ENCODE measurements at places on chromosomes 7 and 10.

GRCh38 chr10:47181052-47181849 lies 118.7 kb upstream of the GDF10 start:
- no peak overlapping the region for H3K27ac ChIP-seq
- no peaks in the 10 kb centered on the region for H3K36me3 ChIP-seq
- no peak overlapping the region for H3K4me3 ChIP-seq

GRCh38 chr7:132486274-132486610 lies 90.0 kb downstream of the PLXNA4 start:
- no peak overlapping the region for H3K4me3 ChIP-seq
- H3K36me3 ChIP-seq, result no peaks in the 10 kb centered on the region
- no peaks in the 10 kb centered on the region for H3K4me1 ChIP-seq
- no peak overlapping the region for H3K27ac ChIP-seq
- DNase-seq, result no peak
- H3K27me3 ChIP-seq, result no peaks in the 10 kb centered on the region

GRCh38 chr10:131267814-131268095 lies 43.8 kb downstream of the TCERG1L start:
- no peaks in the 10 kb centered on the region for H3K4me1 ChIP-seq
- H3K27ac ChIP-seq, result no peak overlapping the region
- no peaks in the 10 kb centered on the region for H3K36me3 ChIP-seq
- no peaks in the 10 kb centered on the region for H3K27me3 ChIP-seq

DNA sequence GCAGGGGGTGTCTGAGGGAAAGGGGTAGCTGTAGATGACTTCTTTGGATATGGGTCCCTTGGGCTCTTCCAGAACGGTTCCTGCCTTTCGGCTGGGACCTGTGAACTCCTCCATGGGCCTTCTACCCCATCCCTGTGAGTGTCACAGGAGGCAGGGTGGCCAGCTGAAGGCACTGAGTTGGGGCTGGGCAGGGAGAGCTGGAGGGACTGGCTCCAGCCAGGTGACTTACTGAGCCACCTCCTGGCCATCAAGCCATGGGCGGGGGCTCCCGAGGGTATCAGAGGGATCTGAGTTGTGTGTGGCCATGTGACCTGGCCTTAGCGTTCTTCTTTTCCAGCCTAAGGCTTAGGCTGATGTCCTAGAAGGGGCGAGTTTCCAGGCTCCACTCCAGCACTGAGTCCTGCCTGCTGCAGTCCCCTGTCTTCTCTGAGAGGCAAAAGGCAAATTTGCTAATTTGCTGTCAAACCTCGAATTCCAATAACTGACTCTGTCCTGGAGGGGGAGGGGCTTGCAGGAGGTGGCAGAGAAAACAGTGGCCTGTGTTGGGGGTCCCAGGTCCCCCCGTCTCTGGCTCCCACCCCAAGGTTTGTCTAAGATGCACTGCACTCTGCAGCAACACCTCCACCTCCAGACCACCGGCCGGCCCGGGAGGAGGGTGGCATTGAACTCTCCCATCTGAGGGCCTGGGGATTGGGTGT lies 27.2 kb downstream of the ADCYAP1R1 start:
- H3K27ac ChIP-seq, result no peak overlapping the region
- H3K27me3 ChIP-seq, result peaks cover 7% of the 10 kb centered on the region
- no peak for DNase-seq
- no peak overlapping the region for H3K4me3 ChIP-seq
- H3K4me1 ChIP-seq, result no peaks in the 10 kb centered on the region

DNA sequence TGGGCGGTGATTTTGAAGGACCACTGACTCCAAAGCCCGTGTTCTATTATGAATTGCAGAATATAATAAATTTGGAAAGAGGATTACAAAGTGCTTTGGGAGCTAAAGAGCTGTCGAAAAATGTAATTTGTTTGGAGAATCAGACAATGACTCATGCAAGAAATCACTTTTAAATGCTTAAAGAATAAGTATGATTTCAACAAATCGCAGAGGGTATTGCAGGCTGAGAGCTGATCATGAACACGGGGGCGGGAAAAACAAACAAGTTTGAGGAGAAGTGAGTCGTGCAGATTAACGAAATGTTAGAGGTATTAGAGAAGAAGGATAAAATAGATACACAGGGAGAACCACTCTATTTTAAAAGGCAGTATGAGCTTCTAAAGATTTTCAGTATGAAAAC lies 4.9 kb upstream of the HACD1 start:
- DNase-seq, result no peak
- H3K27me3 ChIP-seq, result peaks cover 23% of the 10 kb centered on the region
- no peaks in the 10 kb centered on the region for H3K36me3 ChIP-seq
- no peak overlapping the region for H3K27ac ChIP-seq
- H3K4me1 ChIP-seq, result peaks cover 9% of the 10 kb centered on the region

DNA sequence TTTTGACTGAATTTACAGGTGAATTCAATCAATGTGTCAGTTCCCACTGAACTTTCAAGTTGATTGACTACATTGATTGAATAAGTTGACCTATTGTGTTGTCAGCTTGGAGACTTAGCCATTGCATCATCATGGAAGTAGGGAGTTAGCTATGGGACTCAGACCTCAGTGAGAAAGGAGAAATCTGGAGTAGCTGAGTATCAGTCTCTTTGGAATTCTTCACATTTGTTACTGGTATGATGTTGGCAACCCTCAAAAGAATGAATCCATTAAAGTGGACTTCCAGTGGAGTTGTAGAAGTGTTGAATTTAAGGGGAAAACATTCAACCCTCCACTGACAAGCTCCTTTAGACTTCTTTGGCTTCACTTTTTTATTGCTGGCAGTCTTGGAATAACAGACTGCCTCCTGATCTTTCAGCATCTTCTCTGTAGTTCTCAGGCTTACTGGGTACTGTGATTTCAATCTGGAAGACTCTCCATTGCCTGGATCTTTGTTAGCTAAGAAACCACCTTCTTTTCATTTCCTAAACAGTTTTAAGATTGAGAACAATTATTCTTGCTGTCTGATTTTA lies 160.3 kb upstream of the NRP1 start:
- H3K4me1 ChIP-seq, result no peaks in the 10 kb centered on the region
- H3K27me3 ChIP-seq, result no peaks in the 10 kb centered on the region
- no peaks in the 10 kb centered on the region for H3K36me3 ChIP-seq
- no peak overlapping the region for H3K27ac ChIP-seq
- no peak overlapping the region for H3K4me3 ChIP-seq
- DNase-seq, result no peak

GRCh38 chr10:77836299-77836820 lies 90.2 kb downstream of the DLG5 start:
- H3K4me1 ChIP-seq, result peaks cover 8% of the 10 kb centered on the region
- DNase-seq, result no peak
- H3K27ac ChIP-seq, result peak overlapping the region; percentile 68
- no peaks in the 10 kb centered on the region for H3K36me3 ChIP-seq
- H3K27me3 ChIP-seq, result no peaks in the 10 kb centered on the region

DNA sequence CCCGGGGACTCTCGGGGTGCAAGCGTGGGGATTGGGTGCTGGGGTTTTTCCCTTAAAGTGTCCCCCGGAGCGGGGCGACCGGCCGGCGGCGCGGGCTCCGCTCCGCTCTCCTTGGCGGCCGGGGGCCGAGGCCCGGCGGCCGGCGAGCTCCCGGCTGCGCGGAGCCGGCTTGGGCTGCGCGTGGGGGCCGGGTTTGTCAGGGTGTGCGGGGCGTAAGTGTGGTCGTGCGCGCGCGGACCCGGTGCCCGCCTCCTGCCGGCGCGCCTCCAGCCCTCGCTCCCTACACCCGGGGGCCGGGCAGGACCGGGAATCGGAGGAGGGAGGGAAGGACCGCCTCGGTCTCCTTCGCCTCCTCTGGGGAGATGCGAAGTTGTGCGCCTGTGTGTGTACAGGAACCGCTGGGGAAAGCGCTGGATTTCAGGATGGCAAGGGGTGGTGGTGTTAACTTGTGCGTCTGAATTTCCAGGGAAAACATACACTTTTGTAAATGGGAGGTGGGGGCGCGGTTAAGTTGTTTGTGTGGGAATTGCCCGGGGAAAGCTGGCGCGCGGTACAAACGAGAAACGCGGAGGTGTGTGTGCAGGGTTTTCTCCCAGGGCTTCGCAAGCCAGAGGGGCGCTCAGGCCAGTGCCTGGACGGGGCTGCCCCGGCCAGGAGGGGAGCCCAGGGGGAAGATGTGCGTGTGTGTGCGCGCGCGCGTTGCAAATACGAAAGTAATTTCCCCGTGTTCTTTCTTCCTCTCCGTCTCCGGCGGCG lies 737 bp downstream of the ZMIZ1 start:
- peaks cover 25% of the 10 kb centered on the region for H3K27me3 ChIP-seq
- DNase-seq, result peak; percentile 40
- H3K27ac ChIP-seq, result peak overlapping the region; percentile 75
- peak overlapping the region; percentile 89 for H3K4me3 ChIP-seq
- peaks cover 30% of the 10 kb centered on the region for H3K4me1 ChIP-seq

DNA sequence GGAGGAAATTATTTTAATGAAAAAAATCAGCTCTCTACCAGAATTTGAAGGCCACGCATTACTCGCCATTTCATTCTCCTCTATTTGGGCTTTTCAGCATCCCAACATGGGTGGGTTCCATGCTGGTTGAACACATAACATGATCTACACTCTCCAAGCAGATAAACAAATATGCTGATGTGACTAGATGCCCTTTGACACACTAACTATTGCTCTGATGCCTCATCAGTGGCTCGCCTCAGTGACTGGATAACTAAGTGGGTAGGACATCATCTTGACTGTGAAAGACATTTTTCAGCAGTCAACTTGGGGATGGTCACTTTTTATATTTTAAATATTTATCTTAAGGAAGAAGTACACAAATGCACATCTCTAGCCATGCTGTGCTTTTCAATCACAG lies 113.9 kb upstream of the LAMB4 start:
- peaks cover 12% of the 10 kb centered on the region for H3K27me3 ChIP-seq
- DNase-seq, result no peak
- H3K36me3 ChIP-seq, result no peaks in the 10 kb centered on the region
- H3K4me3 ChIP-seq, result no peak overlapping the region
- no peaks in the 10 kb centered on the region for H3K4me1 ChIP-seq

DNA sequence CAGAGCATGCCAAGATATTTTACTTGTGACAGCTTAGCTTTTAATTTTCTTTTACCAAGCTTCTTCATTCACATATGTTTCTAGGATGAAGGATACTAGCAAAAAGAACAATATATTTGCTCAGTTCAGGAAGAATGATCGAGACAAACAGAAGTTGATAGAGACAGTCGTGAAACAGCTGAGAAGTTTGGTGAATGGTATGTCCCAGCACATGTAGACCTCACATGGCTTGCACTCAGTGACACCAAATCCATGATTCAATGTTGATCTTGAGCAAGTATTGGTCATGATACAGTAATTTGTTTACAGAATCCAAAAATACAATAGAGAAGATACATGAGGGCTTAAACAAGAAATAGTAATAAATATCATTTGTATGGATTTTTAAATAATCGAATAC lies 2.5 kb upstream of the CYP26C1 start:
- H3K27ac ChIP-seq, result no peak overlapping the region
- no peak for DNase-seq
- H3K4me3 ChIP-seq, result no peak overlapping the region
- H3K36me3 ChIP-seq, result peaks cover 28% of the 10 kb centered on the region
- peaks cover 15% of the 10 kb centered on the region for H3K27me3 ChIP-seq

DNA sequence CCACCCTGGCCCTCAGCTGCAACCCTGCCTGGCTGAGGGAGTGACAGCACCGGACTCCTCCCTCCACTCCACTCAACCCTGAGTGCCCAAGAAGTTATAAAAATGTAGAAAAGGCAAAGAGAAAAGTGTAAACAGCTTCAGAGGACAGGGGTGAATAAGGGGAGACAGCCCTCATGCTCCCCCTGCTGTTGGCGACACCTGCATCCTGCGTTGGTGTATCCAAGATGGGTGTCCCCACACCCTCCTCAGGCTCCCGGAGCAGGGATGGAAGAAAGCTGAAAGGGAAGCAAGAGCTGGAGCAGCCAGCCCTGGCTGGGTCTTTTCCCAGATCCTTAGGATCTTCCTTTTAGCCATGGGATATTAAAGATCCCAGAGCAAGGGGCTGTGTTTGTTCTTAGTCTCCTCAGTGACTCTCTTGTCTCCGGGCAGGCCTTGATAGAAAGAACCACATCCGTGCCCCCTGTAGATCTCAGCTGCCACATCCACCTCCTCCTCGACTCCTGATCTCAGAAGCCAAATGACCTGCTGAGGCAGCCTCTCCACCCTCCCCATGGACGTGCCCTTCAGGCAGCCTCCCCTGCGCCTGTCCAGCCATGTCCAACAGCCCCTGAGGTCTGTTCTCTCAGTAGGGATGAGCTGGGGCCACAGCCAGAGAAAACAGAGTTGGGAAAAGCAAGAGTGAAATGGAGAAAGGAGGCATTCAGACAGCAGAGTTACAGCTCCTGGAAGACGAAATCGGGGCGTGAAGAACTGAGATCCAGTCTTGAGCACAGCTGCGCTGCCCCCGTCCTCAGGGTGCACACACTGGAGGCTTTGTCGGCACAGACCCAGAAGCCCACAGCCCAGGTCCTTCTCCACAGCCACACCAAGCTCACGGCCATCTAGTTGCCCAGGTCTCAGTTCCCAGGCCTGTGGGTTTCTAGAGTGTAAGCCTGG lies 6.8 kb downstream of the FAM131B start:
- peaks cover 30% of the 10 kb centered on the region for H3K27me3 ChIP-seq
- H3K4me1 ChIP-seq, result peaks cover under 1% of the 10 kb centered on the region
- no peaks in the 10 kb centered on the region for H3K36me3 ChIP-seq

Data from activated B cell treated with CpG ODN at 0.5 μM for 24 hours (primary cell).